ENCODE measurements at places on chromosomes 2 and 18. TPM values are rescaled to one million over a fixed set of nuclear protein-coding genes. Genes with fewer than 3 reads are reported as not detected.

Gene AGAP1
- total RNA-seq = 44.7 TPM

Gene GMCL1
- total RNA-seq = 29.0 TPM

Gene TPO
- 0.75 TPM for total RNA-seq

Gene CREB1
- total RNA-seq = 65.4 TPM

Gene DNAH7
- total RNA-seq = 5.0 TPM

Gene PAIP2B
- total RNA-seq = 6.9 TPM

DNA sequence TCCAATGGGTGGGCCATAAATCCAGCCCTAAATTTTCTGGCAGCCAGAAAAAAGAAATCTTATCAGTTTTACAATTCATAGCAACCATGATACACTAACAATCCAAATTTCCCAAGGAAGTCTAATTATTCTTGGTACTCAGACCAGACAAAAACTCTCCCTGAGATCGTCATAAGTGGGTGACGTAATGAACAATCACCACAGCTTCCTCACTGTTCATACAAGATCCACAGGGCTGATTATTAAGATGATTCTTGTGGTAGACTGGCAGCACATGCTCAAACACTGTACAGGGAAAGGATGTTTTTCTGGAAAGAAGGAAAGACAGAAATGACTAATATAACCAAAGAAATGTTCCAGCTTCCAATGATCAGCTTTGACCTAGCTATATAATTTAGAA lies 178.3 kb upstream of the CRIM1 start:
- no peak for DNase-seq

DNA sequence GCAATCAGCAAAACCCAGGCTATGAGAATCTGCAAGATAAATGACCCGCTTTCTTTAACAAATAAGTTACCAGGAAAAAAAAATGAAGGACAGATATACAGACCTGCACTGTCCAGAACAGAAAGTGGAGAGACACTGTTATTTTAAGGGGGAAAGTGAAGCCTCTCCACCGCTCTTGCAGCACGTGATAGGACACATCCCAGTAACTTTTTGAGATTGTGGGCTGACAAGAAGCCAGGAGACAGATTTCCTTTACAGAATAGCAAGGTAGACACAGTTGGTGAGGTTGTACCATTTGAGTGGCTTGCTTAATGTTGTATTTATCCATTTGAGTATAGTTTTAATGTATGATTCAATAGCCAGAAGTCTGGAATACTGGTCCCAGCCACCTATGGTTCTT lies 13.0 kb downstream of the TMEM169 start:
- DNase-seq = no peak

GRCh38 chr2:86020984-86021383 lies 84.7 kb downstream of the POLR1A start:
- no peak for DNase-seq

GRCh38 chr2:156748221-156748620 lies 312.0 kb downstream of the GPD2 start:
- DNase-seq = no peak

GRCh38 chr2:226984750-226985582 lies 149.1 kb downstream of the RHBDD1 start:
- peak; percentile 58 for DNase-seq

GRCh38 chr2:147150241-147150635 lies 694.6 kb upstream of the ACVR2A start:
- no peak for DNase-seq

DNA sequence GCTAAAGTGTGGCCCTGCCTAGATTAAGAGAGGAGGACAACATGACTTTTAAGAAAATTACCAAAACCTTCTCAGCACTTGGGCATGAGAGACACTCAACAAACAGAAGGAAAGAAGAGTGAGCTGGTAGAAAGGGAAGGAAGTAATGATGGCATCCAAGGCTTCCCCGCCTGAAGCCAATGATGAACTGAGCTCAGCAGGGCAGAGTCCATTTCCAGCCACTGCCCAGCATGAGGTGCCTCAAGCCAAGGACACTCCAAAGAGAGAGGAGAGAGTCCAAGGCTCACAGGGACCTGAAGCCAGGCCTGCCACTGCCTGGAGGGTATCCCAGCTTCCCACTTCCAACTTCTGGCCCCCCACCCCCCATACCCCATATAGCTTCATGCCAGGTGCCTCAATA lies 9.5 kb upstream of the TNS1 start:
- peak; percentile 57 for DNase-seq

- no peak for DNase-seq
These were observed 11.3 kb downstream of the UPP2 start for GRCh38 chr2:158112992-158113391.

DNA sequence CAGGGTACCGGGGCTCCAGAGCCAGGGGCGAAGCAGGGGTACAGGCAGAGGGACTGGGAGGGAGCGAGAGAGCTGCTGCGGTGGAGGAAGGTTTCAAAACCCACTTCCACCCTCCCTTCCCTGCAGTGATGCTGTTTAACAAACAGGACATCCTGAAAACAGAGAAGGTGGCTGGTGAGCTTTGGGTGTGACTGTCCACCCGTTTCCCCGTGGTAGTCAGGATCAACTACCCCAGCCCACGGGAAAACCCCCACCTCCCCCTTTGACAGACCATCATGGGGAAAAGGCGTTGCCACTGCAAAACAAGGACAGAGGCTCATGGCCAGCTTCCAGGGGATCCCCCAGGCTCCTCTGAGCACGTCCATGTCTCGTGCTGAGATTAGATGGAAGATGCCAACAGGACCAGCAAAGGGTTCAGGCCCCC lies 12.9 kb downstream of the TMEM185B start:
- no peak for DNase-seq

DNA sequence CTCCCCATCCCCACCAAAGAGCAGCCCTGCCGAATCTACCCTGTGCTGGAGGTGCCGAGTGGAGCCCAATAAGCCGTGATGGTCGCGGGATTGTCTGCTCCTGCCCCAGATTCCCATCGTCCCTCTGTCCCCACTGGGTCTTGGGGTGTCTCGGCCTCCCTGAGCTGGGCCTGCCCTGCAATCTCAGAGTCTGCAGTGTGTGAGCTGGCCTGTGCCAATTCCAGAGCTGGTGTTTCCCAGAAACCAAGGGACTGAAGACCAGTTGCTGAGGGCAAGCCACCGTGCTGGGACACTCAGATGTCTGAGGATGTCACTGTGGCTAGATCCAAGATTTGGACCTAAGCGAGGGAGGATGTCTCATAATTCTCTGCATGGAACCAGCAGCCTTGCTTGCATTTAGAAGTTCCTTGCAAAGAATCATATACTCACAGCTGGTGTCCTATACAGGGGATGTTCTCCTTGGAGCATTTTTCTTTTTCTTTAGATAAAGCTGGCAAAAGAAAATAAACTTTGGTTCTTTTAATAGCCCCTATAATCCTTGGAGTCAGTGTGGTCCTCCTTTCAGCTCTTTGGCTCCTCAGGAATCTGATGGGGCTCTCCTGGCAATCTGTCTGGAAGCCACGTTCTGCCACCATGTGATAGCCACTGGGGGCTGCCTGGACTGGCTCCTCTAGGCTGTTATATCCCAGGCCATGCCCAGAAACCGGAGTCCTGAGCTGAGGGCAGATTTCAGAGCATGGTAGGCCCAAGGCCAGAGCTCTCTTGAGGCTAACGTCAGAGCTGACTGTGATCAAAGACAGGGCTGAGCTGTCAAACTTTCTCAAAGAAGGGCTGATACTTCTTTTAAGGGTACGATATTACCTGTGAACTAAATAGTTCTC lies 140.1 kb upstream of the HAAO start:
- DNase-seq = no peak

DNA sequence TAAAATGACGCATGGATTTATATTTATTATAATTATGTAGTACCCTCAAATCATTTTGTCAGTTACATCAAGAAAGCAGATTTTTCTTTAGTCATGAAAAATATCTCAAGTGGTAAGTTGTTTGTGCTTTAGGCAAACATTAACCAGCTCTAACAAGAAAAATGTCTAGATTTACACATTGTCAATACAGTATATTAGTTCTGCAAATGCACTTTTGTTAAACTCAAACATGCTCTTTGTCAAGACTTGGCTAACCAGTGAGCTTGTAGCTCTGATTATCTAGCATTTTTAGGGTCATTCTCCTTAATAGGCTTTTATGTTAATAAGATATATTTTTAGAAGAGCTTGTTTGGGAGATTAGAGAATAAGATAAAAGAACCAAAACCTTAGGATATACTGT lies 32.7 kb downstream of the SCRN3 start:
- no peak for DNase-seq

- DNase-seq = no peak
These were observed 123.6 kb downstream of the EIPR1 start for GRCh38 chr2:3253913-3254441.

- DNase-seq = peak; percentile 10
These were observed 356.4 kb upstream of the ACVR2A start for GRCh38 chr2:147488472-147488871.

GRCh38 chr2:187397886-187398285 lies 50.2 kb downstream of the CALCRL start:
- DNase-seq = no peak

- DNase-seq = no peak
These were observed 3.5 kb downstream of the ACSL3 start for GRCh38 chr2:222864296-222864695.

DNA sequence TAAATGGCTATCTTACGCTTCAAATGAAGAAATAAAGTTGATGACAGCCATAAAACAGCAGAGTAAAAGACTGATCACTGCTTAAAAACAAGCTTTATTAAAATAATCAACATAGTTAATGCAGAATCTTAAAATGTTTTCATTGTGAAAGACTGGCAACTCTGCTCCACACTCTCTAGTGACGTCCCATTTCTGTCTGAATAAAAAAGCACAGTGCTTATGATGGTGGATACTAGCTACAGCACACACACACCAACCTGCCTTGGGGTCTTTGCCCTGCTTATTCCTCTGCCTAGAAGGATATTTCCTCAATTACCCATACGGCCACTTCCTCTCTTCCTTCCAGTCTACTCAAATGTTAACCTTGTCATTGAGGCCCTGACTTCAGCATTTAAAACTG lies 19.1 kb downstream of the C1D start:
- no peak for DNase-seq
